ENCODE measurements at places on chromosomes 5 and 9.

DNA sequence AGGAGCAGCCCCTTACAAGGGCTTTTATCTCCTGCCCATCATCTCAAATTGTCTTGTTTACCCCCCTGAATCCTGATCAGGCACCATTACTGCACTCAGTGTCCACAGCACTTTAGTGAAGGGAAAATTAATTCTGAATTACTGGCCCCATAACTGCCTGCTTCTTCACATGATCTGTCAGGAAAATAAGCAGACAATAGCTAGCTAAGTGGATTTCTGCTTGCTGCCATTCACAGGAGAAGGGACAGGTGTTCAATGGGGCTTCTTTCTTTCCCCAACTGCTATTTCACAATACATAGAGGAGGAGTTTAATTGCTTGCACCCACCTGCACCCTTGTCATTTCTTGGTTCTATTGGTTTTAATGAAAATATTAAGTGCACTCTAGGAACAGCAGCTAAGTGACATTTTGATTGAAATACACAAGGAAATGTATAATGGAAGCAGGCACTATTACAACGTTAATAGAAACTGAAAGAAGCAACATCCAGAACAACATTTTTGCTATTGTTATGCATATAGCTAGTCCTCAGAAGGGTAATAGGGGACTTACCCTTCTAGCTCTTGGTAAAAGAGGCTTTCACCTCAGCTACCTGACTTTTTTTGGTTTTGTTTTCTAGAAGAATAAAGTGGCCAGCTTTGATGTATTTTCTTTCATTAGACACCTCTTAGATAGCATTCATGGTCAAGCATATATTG, 599.3 kb upstream of the TLE4 start:
- no peak for DNase-seq

DNA sequence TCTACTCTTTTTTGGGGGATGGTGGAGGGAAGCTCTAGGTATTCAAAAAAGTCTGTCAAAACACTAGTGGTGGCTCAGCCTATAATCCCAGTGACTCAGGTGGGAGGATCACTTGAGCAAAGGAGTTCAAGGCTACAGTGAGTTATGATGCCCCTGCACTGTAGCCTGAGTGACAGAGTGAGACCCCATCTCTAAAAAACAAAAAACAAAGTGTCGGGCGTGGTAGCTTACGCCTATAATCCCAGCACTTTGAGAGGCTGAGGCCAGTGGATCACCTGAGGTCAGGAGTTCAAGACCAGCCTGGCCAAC, 15.8 kb upstream of the SLC35D2 start:
- no peak for DNase-seq

DNA sequence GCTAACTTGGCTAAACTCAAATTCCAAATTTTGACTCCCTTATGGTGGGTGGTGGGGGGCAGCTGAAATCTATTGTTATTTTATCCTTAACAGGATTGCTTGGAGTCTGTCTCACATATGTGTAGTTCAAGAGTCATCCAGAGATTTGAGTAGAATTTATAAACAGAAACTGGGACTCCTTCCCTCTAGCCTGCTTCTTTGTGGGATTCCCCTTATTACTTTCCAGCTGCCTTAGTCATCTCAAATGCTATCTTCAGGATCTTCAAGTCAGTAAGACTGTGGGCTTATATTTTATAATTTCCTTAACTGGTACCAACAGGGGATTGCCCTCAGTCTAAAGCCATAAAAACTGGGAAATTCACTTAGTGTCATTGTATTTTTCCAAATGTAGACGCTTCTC, 55.5 kb downstream of the NNT start:
- DNase-seq = no peak

DNA sequence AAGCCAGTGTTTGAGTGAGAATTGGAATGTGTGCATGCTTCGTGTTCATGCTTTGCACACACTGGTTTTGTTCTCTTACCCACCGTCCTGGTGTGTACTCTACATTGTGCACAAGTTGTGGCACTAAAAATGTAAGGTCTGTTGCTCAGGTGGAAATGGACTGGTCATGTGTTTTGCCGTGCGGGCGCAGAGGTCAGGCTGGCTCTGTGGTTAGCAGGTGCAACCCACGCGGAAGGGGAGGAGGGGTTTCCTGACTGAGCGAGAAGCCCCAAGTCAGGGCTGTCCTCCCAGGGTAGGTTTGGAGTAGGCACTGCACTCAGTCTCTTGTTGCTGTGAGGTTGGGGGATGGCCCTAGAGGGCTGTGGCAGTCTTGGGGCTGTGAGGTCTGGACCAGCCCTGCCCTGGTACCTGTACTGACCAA, 86.6 kb downstream of the EHMT1 start:
- peak; percentile 23 for DNase-seq

GRCh38 chr5:179346401-179346800, 1.1 kb upstream of the ADAMTS2 start:
- no peak for DNase-seq

- no peak for DNase-seq
Measured at GRCh38 chr5:175214152-175214551, 229.8 kb downstream of the DRD1 start.

GRCh38 chr5:40383749-40384651, 295.7 kb upstream of the PTGER4 start:
- no peak for DNase-seq

DNA sequence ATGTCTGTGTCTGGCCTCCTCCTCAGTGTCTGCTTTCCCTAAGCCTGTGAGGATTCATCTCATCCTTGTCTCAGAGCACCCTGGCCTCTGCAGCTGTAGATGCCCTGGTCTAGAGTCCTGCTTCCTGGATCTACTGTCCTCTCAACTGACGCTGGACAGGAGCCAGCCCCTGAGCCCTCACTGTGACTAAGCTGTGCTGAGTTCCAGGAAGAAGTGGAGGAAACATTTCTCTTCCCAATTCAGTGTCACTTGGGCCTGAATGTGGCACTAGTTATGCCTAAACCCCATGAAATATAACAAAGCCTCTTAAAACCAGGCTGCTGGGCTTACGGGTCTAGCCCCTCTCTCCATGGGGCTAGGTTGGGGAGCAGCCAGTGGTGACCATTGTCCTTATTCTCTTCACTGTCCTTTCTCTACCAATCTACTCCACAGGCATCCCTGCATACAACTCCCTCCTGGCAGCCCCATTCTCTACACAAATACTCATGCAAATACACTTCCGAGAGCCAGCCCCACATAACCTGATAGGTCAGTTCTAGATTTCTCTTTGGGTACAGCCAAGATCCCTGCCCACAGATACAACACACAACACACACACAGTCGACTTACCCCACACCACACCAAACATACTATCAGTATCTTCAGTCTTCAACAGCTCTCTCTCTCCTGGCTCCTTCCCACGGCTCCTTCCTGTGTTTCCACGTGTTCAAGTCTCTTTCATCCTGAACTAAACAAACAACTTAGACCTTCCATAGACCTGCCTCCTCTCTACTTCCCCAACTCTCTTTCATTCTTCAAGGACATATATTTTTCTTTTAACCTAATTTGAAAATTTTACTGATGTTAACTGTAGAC, 220.8 kb downstream of the SNX18 start:
- DNase-seq = no peak

DNA sequence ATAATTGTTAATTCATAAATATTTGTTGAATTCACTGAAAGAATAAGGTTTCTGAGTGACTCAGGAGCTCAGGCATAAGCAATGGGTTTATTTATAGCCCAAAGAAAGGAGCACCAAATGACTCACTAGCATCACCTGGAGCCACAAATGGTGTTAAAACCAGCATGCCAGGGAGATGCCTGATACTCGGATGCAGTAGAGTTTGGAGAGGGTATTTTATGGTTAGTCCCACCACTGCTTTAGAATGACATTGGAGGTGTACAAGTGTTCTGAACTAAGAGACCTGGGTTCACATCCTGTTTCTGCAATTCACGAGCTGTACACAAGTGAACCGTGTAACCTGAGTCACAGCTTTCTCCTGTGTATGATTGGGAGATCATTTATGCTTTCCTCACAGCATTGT, 25.2 kb downstream of the CCL28 start:
- DNase-seq = no peak

- no peak for DNase-seq
Measured at GRCh38 chr9:93223260-93224180, 39.6 kb downstream of the WNK2 start.

- no peak for DNase-seq
Measured at GRCh38 chr9:114202396-114202795, 47.1 kb downstream of the COL27A1 start.
